ENCODE measurements at places on chromosomes 2 and 18. TPM values are rescaled to one million over a fixed set of nuclear protein-coding genes. Genes with fewer than 3 reads are reported as not detected.

ADCYAP1 gene
- 0.21 TPM for polyA plus RNA-seq

DNA sequence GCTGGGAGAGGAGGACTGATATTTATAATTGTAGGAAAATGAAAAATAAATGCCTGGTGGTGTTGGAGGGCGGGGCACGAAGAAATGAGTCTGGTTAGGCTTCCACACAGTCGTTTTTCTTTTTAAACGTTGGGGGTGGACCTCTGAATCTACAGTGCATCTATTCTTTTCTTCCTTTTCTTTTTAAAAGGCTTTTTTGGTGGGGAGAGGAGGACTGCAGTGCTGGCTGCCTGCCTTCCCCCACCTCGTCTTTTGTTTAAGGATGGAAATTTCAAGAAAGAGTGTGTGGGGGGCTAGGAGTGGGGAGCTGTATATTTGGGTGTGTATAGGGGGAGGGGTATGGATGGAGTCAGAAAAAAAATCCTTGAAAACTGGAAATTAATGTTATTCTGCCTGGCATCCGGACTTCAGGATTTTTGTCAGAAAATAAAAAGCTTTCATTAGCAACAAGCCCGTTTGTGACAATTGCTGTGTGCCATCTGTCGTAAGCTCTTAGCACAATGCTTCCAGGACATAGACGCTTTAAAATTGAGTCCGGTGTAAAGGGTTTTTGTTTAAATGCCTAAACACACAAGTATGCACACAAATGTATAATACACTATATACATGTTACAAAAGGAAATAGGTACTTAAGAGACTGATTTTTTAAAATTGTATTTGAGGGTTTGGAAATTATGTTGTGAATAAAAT lies 1.1 kb downstream of the MAP2 start:
- no peak for DNase-seq

- no peak for DNase-seq
Measured at GRCh38 chr2:40690036-40690435, 238.1 kb upstream of the SLC8A1 start.

GRCh38 chr2:143893371-143893770 lies 626.5 kb downstream of the ZEB2 start:
- DNase-seq, result peak; percentile 14
